Spleen (tissue), 13 donors: ENCODE measurements at places on chromosomes 16 and 17. TPM values are rescaled to one million over a fixed set of nuclear protein-coding genes. Genes with fewer than 3 reads are reported as not detected.
A peak's percentile ranks its signal among the peaks of the same experiment; 100 is the strongest.

The NPIPB2 gene
- total RNA-seq = 17.8 TPM

The HS3ST3A1 gene
- 14.2 TPM for total RNA-seq

The CCL14 gene
- total RNA-seq = 279 TPM

- no peak for DNase-seq
These were observed 8.5 kb downstream of the G6PC1 start for GRCh38 chr17:42908872-42909700.

GRCh38 chr17:13947499-13947898, 121.8 kb upstream of the COX10 start:
- no peak for DNase-seq

GRCh38 chr17:36870720-36870999, 66.6 kb upstream of the LHX1 start:
- DNase-seq = peak; percentile 9

- no peak for DNase-seq
These were observed 2.8 kb downstream of the FA2H start for GRCh38 chr16:74771656-74772315.

GRCh38 chr17:61574542-61575351, 16.3 kb downstream of the NACA2 start:
- DNase-seq = no peak

- no peak for DNase-seq
These were observed 1.5 kb downstream of the TRIM25 start for GRCh38 chr17:56912105-56912999.

DNA sequence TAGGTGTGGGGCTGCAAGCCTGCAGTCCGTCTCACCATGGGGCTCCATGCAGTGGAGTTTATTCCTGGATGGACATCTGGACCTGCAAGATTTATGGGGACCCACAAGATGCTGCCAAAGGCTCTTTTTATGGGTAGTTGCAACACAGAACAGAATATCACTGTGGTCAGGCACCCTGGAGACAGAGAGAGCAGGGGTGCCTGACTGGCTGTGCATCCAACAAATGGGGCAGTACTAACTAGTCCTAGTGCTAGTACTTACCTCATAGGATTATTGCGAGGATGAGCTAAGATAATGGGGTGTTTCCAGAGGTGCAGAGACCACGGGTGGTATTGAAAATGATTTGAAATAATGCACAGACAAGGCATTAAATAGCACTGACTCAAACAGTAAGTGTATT, 42.4 kb upstream of the MMP2 start:
- no peak for DNase-seq

DNA sequence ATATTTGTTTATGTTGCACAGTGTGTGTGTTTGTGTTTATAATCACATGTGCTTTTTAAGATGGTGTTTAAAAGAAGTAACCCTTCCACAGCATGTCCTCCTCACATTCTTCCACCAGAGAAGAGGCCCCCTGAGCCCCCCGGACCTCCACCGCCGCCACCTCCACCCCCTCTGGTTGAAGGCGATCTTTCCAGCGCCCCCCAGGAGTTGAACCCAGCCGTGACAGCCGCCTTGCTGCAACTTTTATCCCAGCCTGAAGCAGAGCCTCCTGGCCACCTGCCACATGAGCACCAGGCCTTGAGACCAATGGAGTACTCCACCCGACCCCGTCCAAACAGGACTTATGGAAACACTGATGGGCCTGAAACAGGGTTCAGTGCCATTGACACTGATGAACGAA, 69.2 kb downstream of the CDK12 start:
- DNase-seq = no peak

- DNase-seq = no peak
These were observed 120.5 kb downstream of the CLEC16A start for GRCh38 chr16:11064851-11065250.

- DNase-seq = no peak
These were observed 391.4 kb downstream of the WWOX start for GRCh38 chr16:78490847-78491246.

DNA sequence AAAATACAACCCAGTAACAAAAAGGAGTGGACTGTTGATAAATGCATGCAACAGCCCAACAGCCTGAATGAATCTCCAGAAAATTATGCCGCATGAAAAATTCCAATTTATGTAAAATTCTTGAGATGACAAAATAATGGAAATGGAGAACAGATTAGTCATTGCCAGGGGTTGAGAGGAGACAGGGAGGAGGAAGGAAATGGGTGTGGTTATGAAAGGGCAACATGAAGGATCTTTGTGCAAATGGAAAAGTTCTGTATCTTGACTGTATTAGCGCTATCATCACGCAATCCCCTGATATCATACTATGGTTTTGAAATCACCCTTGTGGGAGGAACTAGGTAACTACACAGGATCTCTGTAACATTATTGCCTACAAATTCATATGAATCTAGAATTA, 1058.3 kb upstream of the RBFOX1 start:
- DNase-seq = no peak

- DNase-seq = no peak
These were observed 132.2 kb upstream of the HS3ST2 start for GRCh38 chr16:22681554-22682291.

GRCh38 chr17:77602883-77603640, 355.4 kb upstream of the TNRC6C start:
- peak; percentile 47 for DNase-seq
